ENCODE measurements at places on chromosomes 4 and X.

DNA sequence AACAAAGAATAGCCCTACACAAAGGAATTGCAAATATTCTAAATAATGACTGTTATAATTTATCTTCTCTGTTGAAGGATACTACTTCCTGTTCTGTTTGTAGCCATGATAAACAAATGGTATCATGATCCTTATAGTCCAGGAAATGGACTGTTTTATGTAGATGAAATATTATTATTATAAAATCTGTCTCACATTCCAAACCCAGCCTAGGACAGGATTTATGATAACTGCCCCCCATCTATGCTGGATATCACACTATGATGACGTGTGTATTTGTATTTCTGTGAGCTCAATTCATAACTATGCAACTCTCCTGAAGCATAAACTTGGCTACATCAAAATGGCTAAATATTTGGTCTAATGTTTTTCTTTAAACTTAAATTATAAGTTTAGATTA lies 21.3 kb downstream of the DMD start:
- DNase-seq, result no peak

DNA sequence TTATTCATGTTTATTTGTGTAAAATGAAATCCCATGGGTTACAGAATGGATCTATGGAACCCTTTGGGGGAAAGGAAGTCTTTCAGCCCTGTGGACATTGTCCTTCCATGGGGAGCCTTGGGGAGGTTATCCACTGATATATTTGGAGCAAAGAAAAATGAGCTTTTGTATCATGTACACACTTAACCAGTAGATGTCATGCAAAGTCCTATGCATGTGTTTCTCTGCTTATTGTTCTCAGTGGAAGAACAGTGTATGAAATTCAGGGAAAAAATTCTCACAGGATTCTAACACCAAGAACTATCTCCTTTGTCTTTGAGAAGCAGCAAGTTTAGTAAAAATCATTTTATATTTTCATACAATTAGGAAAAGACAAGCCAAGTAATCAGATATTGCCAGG lies 105.3 kb downstream of the DTHD1 start:
- DNase-seq, result no peak

GRCh38 chr4:138646383-138646782 lies 369.2 kb upstream of the NOCT start:
- DNase-seq, result no peak

DNA sequence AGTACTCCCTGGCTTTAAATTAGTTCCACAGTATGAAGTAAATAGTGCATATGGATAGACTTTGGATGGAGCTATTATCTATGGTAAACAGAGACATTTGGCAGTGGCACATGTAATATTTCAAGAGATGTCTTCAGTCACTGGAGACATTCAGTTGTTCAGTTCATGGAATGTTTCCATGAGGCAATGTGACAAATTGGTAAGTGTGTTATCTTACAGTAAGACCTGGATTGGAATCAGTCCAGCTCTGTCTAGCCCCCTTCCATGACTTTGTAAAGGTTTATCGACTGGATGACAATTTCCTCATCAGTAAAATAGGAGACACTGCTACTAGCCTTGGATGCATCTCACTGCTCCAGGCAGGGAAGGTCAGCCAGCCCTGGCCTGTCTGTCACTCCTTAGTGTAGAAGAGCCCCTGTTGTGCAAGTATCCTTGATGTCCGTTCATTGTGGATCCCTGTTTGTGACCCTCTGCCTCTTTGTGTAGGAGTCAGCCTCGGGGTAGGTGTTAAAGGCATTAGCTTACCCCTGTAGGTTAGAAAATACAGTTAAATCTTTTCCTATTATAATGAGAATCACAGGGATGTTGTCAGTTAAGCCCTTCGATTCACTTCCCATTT lies 335.9 kb downstream of the ANK2 start:
- no peak for DNase-seq

DNA sequence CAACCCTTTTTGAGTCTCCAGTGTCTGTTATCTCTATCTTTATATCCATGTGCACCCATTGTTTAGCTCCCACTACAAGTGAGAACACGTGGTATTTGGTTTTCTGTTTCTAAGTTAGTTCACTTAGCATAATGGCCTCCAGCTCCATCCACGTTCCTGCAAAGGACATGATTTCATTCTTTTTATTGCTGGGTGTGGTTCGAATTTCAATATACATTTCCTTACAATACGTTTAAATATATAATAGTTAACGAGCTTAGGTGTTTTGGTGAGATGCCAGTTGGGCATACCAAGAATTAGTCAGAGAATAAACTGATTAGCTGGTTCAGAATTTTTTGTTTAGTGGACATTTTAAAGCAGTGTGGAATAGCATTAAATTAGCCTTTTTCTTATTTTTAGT lies 196.7 kb downstream of the CFAP47 start:
- DNase-seq, result no peak
